ENCODE measurements at places on chromosomes 11 and 22.

DNA sequence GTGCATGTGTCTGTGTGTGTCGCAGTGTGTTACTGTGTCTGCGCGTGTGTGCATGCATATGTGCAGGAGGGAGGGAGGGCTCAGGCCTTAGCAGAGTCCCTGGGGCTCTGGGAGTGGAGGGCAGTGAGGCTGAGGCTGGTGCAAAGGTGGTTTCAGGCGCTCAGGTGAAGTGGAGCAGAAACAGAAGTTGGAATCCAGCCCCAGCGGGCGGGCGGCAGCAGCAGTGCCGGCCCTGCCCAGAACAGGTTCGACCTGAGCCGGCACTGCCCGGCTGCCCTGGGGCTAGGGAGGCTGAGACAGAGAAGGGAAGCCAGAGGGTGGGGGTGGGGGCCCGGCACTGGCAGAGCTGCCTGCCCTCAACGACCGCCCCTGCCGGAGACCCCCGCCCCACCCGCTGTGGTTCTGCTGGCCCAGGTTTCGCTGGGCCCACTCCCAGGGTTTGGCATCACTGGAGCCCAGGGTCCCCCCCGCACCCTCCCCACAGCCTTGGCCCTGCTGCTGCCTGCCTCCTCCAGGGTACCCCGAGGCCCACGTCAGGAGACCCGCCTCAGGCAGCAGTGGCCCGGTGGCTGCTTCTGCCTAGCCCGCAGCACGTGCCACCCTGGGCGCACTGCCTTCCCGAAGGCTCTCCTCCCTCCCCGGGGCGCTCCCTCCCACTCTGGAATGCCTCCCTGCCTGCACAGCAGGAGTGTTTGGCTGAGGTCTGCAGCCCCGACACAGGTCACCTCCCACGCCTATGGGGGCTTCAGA lies 13.3 kb downstream of the ASCL2 start:
- DNase-seq = no peak

- DNase-seq = peak; percentile 86
Observed at GRCh38 chr22:35409783-35410662, 10.1 kb downstream of the MCM5 start.

GRCh38 chr11:126989942-126990715 lies 10.4 kb downstream of the KIRREL3 start:
- DNase-seq = peak; percentile 77

GRCh38 chr11:132734217-132734616 lies 798.1 kb downstream of the OPCML start:
- no peak for DNase-seq

- no peak for DNase-seq
Observed at GRCh38 chr11:35234460-35235156, 95.6 kb downstream of the CD44 start.

DNA sequence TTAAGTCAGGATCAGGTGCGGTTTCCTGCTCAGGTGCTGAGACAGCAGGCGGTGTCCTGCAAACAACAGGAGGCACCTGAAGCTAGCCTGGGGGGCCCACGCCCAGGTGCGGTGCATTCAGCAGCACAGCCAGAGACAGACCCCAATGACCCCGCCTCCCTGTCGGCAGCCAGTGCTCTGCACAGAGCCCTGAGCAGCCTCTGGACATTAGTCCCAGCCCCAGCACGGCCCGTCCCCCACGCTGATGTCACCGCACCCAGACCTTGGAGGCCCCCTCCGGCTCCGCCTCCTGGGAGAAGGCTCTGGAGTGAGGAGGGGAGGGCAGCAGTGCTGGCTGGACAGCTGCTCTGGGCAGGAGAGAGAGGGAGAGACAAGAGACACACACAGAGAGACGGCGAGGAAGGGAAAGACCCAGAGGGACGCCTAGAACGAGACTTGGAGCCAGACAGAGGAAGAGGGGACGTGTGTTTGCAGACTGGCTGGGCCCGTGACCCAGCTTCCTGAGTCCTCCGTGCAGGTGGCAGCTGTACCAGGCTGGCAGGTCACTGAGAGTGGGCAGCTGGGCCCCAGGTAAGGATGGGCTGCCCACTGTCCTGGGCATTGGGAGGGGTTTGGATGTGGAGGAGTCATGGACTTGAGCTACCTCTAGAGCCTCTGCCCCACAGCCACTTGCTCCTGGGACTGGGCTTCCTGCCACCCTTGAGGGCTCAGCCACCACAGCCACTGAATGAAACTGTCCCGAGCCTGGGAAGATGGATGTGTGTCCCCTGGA lies at the start of gene MYO7A:
MYO7A (plus strand) TSS at position 327 of the 772 bp plus-strand sequence. CDS start 2,389 bp downstream, outside the sequence.
- DNase-seq = no peak

GRCh38 chr11:74154620-74155281 lies 16.1 kb downstream of the C2CD3 start:
- DNase-seq = no peak

DNA sequence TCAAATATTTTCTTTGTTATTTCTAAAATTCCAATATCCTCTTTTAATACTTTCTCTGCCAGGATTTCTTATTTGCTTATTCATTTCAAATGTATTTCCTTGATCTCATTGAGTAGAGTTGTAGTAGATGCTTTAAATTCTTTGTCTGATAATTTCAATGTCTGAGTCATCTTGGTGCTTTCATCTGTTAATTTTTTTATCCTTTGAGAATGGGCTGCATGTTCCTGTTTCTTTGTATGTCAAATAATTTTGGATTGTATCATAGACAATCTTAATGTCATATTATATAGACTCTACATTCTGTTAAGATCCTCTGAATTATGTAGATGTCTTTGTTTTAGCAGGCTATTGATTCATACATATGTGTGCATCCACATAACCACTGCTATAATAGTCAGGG lies 57.5 kb downstream of the MYEOV start:
- DNase-seq = no peak

DNA sequence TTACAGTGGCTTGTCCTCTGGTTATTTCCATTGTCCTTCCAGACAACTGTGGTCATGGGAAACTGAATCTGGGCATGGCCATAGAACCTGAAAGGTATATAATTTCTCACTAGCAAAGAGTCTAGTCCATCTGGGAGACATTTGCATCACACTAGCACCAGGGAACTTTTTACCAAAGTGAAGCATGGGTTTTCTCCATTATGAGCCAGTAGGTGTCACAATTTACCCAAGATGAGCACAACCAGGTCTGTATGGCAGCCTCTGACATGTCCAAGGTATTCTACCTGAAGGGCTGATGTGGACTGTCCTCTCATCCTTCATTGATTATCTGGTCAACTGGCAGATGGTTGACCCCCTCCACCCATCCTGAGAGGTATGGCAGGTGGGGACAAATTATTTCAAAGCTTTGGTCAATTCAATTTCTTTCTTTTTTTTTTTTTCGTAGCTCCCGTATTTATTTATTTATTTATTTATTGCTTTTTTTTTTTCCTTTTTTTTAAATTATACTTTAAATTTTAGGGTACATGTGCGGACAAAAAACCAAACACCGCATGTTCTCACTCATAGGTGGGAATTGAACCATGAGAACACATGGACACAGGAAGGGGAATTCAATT lies 425.9 kb downstream of the TMEM135 start:
- DNase-seq = no peak

GRCh38 chr11:60170566-60170965 lies 12.3 kb downstream of the MS4A6A start:
- DNase-seq = no peak

- DNase-seq = no peak
Observed at GRCh38 chr11:122375687-122376399, 259.8 kb upstream of the BLID start.

GRCh38 chr22:27868732-27869282 lies 50.2 kb downstream of the PITPNB start:
- no peak for DNase-seq

GRCh38 chr11:83819931-83820549 lies 533.9 kb upstream of the CCDC90B start:
- DNase-seq = peak; percentile 11

DNA sequence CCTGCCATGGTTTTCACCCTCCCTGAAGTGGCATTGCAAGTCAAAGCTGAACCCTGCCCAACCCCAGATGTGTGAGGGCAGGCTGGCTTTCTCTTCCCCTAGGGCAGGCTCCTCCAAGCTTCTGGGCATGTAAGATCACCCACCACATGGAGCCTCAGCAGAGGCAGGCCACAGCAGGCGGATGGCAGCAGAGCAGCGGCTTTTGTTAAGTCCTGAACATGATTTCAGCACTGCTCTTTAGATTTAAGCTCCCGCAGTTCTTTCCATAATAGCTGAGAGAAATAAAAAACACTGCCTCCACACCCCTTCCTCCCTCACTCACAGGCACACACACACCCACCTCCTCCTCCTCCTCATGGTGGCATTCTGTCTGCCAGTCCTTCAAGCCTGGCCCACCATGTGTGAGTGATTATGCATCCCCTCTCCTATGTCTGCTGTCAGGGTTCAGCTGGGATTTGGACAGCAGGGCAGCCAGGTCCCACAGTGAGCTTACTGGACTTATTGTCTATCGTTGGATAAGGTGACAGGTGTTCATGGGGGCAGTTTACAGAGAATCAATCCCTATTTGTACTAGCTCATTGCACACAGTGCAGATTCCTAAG lies 5.0 kb upstream of the NTM start:
- no peak for DNase-seq

DNA sequence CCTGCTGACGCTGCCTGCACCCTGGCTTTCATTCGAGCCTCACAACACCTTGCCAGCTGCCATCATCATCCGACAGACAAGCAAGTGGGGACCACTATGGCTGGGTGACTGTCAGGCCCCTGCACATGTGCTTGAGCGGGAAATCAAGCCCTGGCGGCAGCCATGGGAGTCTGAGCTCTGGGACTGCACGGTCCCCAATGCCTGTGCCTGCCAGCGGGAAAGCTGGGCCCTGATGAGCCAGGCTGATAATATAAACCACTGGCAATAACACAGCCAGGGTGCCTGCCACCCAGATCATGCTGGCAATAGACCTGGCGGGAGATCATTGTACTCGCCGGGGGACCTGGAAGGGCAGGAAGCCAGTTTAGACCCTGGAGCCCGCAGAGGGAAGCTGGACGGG lies 2.5 kb downstream of the FGF3 start:
- no peak for DNase-seq

- no peak for DNase-seq
Observed at GRCh38 chr11:43930868-43931716, 11.3 kb upstream of the C11orf96 start.

DNA sequence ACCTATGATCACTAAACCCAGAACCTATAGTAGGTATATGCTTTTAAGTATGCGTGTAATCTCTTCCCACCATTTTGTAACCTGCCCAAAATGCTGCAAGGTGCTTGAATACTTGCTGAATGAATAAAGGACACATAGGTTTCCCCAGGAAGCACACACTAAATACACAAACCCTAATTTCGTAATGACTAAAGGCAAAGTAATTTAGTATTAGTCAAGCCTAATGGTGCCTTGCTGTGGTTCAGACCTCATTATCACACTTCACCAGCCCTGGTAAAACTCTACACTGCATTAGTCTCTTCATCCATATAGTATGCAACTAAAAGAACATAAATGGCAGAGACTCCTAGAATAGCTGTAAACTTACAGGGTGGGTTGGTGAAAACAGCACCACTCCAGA lies 289.0 kb upstream of the PITPNB start:
- no peak for DNase-seq

DNA sequence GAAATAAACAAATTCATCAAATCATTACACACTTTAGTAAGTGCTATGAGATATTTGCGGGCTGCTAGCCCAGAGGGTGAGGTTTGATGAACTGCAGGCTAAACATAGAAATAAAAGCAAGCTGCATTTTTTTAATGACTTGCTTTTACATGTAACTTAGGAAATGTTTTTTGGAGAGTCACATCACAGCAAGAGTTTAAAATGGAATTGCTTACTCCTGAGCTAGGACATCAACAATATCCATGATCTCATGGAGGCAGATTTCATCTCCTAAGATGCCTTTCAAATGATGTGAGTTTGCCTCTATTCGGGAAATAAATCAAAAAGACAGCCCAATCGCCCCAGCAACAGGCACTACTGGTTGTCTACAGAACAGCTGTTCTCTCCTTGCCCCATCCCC lies 73.4 kb upstream of the CD44 start:
- DNase-seq = no peak

- peak; percentile 10 for DNase-seq
Observed at GRCh38 chr11:90134478-90135003, at the start of gene NAALAD2. NAALAD2 (plus strand) TSS chr11:90134663; CDS start chr11:90134759, 96 bp downstream.

- DNase-seq = no peak
Observed at GRCh38 chr11:72326151-72326848, 82.3 kb upstream of the PHOX2A start.

DNA sequence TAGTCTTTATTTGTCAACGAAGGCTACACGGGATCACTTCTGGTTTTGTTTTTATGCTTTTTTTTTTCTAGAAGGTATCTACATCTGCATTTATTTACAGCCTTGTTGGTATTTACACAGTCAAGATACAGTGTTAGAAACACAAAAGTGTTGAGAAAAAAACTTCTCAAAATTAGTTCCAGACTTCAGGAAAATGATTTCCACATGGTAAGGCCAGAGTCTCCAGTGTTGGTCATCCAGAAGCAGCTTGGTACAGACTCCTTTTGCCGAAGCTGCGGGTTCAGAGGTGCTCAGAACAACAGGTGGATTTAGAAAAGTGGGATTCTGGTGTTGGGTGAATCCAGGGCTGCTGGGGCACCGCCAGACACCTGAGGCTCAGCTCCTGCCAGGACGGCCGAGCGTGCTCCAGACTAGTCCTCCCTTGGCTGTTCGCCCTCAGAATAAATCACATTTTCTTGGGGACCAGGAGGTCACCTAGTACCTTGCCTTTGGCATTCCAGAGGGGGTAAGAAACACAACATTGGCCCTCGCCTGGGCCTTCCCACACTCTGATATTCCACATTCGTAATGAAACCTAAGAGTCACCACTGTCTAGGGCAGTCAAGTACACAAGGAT lies 78.7 kb upstream of the NARS2 start:
- no peak for DNase-seq

DNA sequence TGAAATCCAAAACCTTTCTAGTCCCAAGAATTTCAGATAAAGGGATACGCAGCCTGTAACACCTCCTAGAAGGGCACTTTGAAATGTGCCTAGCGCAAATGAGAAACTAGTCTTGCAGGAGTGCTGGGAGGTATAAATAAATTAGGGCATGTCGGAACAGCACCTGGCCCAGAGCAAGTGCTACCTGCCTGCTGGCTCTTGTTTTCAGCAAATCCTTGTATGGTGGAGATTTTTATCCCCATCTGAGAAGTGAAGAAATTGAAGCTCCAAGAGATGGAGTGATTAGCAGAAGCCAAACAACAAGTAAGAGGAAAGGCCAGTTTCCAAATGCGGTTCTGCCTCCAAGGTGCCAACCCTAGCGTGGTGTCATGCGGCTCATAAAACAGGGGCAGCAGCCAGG lies 36.7 kb upstream of the TFIP11 start:
- DNase-seq = no peak

Data from GM10248 (cell line).